Daoy (cell line): ENCODE measurements at places on chromosomes 1 and 21.
A peak's percentile ranks its signal among the peaks of the same experiment; 100 is the strongest.

DNA sequence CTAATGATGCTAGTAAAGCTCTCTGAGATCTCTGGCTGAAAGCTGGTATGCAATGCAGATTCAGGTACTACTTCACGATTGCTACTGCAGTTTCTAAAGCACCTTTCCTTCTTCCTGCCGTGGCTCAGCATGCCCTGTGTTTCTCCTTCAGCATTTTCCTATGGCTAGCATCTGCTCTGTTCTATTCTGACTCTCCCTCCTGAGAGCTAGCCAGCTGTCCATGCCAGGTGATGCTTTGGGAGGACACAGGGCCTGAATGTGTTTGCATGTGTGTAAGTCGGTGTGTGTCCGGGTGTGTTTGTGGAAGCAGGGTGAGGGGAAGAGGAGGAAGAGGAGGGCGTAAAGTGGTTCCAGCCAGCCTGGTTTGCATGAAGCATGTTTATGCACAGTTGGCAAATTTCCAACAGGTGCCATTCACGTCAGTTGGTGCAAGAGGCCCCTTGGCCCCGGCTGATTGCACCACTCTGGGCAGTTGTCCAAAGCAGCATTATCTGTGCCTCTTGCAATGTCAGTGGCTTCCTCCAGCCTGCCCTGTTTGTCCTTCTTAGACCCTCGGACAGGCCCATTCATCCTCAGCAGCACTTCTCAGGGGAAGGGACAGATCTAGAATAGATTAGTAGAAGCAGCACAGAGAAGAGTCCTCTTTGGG is 433.3 kb downstream of the DISC1 start:
- no peak for DNase-seq

DNA sequence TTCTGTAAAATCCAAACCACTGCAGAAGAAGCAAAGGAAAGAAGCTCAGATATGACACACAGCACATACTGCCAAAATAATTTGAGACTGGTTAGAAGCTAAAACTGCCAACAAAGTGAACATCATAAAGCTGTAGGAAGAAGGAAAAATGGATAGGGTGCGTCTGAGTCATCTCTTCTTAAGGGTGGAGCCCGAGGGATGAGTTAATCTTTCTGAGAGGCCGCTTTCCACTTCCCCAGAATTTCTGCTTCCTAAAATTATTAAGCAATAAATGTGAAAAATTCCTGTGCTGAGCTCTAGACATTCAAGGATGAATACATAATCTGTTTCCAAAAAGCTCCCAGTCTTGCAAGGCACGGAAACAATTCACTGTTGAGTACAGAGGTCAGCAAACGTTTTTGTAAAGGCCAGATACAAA is 20.1 kb downstream of the PPT1 start:
- DNase-seq: peak; percentile 27

- no peak for DNase-seq
Observed at GRCh38 chr1:181149326-181150125, 61.0 kb downstream of the IER5 start.

GRCh38 chr1:34753163-34753562 is 1.7 kb upstream of the GJB5 start:
- no peak for DNase-seq

DNA sequence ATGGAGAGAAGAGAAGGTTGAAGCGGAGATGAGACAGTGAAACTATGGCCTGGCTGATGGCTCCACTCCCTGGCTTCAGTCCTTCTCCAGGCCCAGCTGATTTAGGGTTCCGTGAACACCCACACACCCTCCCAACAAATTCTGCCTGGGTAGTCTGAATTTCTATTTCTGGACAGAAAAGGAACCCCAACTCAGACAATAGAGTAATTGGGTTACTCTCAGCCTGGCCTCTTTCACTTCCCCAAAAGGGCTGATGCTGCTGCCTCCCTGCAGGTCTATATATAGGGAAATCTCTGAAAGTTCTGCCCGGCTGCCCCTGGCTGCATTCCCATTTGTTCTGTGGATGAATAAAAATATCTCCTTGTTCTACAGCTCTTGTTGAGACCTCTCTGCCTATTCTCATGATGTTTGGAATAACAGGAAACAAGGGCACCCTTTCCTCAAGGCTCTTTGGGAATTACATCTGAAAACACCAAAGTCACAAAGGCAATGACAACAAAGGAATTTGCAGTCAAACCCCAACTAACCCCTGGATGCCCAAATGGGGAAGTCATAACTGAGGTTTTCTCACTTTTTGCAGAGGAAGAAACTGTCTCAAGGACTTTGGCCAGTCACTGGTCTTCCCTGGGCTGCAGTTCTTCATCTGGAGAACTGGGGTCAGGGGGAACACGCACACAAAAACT is 11.4 kb upstream of the ZSCAN20 start:
- DNase-seq: no peak

DNA sequence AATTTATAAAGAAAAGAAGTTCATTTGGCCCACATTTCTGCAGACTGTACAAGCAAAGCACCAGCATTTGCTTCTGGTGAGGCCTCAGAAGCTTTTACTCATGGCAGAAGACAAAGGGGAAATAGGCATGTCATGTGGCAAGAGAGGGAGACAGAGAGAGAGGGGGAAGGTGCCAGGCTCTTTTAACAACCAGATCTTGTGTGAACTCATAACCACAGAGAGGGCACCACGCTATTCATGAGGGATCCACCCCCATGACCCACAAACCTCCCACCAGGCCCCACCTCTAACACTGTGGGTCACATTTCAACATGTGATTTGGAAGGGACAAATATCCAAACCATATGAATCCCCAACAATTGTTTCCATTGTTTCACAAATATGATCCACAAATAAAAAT is 467.9 kb downstream of the SIPA1L2 start:
- DNase-seq: no peak

- no peak for DNase-seq
Observed at GRCh38 chr1:201064806-201065205, 41.3 kb upstream of the KIF21B start.

- DNase-seq: peak; percentile 51
Observed at GRCh38 chr1:31932491-31933316, 5.5 kb downstream of the PTP4A2 start.

- no peak for DNase-seq
Observed at GRCh38 chr1:168422203-168422847, 121.5 kb downstream of the XCL2 start.

GRCh38 chr1:11752359-11753088 is 9.5 kb upstream of the C1orf167 start:
- DNase-seq: no peak

GRCh38 chr1:230090194-230090711 is 23.2 kb downstream of the GALNT2 start:
- DNase-seq: peak; percentile 73

GRCh38 chr1:9111957-9112356 is 16.9 kb downstream of the GPR157 start:
- DNase-seq: no peak

GRCh38 chr1:8238141-8239038 is 79.5 kb upstream of the SLC45A1 start:
- DNase-seq: peak; percentile 58

GRCh38 chr1:55204997-55205396 is 10.2 kb downstream of the USP24 start:
- no peak for DNase-seq

GRCh38 chr1:40273547-40274166 is 15.6 kb downstream of the ZMPSTE24 start:
- no peak for DNase-seq
